A549 (cell line): ENCODE measurements at places on chromosomes 13 and 19.

GRCh38 chr13:40986101-40986856 is 32.8 kb downstream of the ELF1 start:
- no peak for DNase-seq

GRCh38 chr19:16104722-16105121 is 7.0 kb upstream of the RAB8A start:
- DNase-seq, result no peak

DNA sequence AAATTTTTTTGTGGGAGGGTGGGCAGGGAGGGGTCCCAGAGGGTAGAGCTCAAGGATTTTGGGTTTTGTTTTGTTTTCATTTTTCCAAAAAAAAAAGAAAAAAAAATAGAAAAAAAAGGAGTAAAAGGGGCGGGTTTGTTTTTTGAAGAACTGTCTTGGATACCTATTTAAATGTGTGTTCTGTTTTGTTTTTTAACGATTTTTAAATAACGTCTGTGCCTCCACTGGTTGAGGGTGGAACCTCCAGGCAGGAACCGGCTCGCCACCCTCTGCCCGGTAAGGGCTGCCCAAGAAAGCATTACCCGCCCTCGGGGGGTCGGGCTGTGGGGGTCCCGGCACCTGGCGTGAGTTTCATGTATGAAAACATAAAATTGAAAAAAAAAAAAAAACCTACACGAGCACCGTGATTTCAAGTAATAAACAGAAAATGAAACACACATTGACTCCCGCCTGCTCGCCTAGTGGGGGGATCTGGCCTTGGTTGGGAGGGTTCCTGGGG is 10.4 kb downstream of the MIDN start:
- DNase-seq, result peak; percentile 44

- DNase-seq, result no peak
Observed at GRCh38 chr13:80883545-80883944, 542.6 kb upstream of the SPRY2 start.

DNA sequence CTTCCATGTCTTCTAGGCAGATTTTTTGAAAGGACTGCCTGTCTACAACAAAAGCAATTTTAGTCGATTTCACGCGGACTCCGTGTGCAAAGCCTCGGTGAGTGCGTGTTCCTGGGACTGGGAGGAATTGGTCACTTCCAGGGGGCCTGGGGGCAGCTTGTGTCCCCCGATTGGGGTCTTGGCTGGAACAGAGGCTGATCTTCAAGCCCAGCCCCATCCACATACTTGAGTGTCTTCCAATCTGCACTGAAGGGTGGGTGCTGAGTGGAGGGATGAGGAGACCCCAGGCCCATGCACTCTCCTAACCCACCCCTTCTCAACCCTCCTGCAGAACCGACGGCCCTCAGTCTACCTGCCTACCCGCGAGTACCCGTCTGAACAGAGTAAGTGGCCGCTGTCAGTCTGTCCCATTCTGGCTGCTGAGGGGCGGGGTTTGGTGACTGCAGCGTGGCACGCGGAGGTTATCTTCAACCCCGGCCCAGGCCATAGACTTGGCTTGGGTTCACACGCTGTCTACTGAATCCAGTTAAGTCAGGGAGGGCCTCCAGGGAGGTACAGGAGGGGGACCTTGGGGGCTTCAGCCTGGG is 4.7 kb downstream of the DDA1 start:
- no peak for DNase-seq

DNA sequence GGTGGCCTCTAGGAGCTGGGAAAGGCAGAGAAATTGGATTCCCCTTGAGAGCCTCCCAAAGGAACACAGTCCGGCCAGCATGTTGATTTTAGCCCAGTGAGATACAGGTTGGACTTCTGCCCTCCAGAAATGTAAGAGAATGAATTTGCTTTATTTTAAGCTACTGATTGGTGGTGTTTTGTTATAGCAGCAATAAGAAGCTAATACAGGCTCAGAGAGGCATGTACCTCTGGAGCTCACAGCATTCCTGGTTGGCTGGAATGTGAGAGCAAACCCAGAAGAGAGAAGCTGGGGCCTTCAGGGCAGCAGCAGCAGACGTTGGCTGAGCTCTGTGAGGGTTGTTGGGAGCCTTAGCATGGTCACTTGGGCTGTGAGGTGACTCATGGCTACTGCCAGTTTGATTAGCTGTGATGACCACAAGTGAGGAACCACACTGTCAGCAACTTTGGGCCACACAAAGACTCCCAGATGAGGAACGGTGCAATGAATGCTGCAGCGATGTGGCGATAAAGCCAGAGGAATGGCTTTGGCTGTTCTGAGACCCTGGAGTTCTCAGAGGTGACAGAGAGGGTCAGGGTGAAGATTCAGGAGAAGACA is 80.1 kb downstream of the CYSLTR2 start:
- no peak for DNase-seq

DNA sequence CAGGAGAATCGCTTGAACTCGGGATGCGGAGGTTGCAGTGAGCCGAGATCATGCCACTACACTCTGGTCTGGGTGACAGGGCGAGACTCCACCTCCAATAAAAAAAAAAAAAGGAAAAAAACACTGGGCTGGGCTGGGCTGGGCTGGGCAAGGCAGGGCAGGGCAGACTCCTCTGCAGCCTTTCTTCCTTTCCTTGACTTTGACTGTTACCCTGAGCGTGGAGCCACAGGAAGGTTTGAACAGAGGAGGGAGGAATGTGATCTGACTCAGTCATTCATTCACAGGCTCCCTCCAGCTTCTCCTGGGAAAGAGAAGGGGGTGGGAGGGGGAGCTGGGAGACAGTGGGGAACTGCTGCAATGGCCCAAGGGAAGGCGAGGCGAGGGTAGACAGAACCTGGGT is 2.7 kb upstream of the ACTN4 start:
- DNase-seq, result peak; percentile 81

DNA sequence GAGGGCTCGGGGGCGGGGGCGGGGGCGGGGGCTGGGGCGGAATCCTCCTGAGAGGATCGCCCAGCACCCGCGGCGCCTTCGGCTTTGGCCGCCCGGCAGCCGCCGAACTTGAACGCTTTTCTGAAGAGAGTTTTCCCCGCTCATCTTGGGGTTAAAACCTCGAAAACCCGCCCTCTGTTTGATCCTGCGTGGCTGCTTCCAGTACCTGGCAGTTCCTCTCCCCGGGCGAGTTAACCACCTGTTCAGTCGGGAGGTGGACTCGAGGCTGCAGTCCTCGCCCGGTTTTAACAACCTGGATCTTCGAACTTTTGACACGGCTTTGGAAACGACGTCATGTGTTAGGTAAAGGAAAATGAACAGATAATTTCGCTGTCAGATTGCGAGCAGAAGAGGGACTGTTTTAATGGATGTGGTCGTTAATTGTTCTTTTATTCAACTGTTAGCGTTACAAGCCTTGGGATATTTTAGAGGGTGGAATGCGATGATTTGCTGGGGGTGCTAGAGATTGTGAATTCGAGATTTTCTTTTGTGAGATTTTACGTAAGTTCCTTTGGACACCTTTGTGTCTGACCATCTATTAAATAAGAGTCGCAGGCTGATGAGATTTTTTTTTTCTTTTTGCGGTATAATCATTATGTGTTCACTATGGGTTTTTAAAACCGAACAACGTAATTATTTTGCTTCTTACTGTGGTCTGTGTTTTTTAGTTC is 1.0 kb downstream of the FNDC3A start:
- no peak for DNase-seq

- no peak for DNase-seq
Observed at GRCh38 chr13:108230377-108230776, 12.2 kb downstream of the ABHD13 start.

GRCh38 chr19:7888826-7889217 is 512 bp downstream of the LRRC8E start:
- no peak for DNase-seq

DNA sequence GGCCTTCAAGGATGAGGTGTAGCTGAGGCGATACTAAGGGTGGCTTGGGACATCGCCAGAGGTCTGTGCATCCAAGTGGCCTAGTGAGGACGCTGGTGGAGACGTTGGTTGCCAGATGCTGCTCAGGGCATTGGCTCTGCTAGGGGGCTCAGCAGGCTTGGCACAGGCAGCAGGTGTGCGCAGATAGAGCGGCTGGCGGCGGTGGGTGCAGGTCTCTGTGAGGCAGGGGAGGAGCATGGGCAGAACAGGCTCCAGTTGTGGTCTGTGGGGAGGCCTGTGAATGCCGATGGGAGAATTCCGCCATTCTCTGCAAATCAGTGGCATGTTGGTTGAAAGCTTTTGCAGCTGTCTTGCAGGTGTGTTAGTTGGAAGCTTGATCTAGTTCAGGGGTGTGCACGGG is 21.2 kb downstream of the PRAM1 start:
- no peak for DNase-seq

DNA sequence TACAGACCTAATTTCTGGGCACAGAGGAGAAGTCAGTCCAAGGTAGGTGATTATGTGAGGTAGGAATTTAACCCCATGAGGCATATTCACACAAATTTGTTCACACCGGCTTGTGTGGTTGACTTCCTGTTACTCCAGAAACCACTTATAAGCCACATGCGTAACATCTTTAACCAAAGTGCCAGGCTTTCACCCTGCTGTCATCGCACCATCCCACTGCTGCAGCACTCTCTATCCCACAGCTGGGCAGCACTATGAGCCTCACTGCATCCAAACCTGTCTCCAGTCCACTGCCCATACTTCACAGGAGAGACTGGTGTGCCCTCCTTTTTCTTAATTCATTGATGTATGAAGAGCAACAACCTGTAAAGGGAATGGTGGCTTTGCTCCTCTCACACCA is 128.2 kb upstream of the ARGLU1 start:
- no peak for DNase-seq

- DNase-seq, result no peak
Observed at GRCh38 chr13:28684257-28684656, 25.3 kb downstream of the POMP start.

- no peak for DNase-seq
Observed at GRCh38 chr13:104466016-104466415, 1399.8 kb upstream of the SLC10A2 start.

DNA sequence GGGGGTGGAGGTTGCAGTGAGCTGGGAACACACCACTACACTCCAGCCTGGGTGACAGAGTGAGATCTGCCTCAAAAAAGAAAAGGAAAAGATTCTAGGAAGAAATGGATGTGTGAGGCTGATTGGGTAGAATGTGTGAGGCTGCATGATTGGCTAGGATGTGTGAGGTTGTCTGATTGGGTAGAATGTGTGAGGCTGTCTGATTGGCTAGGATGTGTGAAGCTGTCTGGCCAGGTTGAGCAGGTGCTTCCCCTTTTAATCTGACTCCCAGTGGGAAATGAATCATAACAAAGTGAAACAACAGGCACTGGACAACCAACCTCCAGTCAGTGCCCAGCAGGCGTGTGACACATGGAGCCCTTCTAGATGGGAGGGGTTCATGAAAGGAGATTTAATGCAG is 14.7 kb downstream of the C13orf46 start:
- DNase-seq, result no peak

DNA sequence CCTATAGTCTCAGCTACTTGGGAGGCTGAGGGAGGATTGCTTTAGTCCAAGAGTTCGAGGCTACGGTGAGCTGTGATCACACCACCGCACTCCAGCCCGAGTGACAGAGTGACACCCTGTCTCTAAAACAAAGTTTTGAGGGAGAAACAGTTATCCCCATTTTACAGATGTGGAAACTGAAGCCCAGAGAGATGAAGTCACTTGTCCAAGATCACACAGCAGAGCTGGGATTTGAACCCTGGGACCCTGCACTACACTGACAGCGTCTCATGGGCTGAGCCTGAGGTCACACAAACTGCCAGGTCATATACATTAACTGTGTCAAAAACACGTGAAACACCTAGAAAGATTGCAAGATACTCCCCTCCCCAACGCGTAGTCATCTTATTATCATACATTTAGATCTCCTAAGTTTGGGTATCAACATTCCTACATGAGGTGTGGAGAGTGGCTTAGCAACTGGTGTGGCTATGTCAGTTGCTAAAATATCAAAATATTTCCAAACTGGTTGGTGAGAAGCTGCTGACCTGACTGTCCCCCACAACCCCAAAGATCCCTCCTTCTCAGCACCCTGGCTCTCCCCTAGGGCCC is 8.2 kb downstream of the FCGBP start:
- DNase-seq, result no peak
